Neural progenitor cell (in vitro differentiated cells): ENCODE measurements at places on chromosomes 1 and 21. TPM values are rescaled to one million over a fixed set of nuclear protein-coding genes. Genes with fewer than 3 reads are reported as not detected.

GRCh38 chr21:34186109-34186719, 112.8 kb downstream of the MRPS6 start:
- DNase-seq = no peak

DNA sequence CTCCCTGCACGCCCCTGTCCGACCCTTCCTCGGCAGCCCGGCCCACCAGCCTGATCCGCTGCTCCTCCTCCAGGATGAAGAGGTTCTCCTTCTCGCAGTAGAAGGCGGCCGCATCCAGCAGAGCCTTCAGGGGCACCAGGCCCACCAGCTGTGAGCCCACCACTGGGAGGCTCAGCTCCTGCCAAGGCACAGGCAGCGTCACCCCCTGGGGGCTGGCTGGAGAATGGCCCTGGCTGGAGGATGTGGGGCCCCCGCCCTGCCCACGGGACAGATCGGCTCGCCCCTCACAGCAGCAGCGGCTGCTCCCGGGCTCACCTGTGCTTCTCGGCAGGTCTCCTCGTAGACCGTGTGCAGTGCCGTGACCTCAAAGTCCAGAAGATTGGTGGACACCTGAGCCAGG, 5.3 kb downstream of the FTCD start:
- no peak for DNase-seq

DNA sequence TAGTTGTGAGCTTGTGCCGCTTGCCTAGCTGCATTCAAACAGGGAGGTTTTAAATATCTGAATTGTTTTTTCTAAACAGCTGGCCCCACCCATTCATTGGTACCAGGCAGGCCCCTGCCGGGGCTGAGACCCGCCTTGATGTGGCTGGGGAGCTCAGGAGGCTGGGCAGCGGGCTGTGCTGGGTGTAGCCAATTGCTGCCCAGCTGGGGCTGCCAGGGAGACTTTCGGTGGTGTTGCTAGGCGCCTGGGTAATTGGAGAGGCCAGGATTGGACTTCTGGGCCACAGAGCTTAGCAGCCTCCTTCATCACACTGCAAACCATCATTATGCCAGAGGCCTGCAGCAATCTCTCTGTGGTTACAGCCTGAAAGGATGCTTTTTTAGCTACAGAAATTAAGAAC, 12.2 kb downstream of the RHBDL2 start:
- peak; percentile 63 for DNase-seq

GRCh38 chr1:30818568-30819243, 61.1 kb upstream of the LAPTM5 start:
- DNase-seq = peak; percentile 45

DNA sequence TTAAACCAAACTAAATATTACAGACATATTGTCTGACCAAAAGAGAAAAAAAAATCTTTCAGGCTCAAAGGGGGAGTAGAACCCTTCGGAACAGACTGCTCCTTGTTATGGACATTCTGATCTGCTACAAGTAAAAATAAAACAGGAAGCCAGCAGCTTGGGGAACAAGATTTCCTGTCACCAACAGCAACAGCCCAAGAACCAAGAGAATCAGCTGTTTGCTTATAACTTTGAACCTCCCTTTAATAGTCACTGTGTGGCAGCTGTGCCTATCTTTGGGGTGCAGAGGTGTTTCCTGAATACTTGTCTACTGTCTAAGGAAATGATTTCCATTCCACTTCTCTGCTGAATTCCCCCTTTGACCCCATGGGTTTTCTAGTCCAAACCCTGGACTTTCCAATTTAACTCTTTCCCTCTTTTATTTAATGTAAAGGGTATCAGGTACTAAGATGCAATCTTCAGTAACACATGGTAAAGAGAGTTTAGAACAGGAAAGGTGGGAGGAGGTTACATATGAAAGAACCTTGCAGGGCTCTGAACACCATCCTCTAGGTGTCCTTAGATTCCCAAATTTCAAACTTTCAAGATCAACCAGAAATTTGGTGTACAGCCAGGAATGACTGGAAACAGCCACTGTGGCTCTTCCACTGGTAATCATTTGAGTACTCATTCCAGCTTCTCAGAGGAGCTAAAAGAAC, 38.6 kb downstream of the GPR3 start:
- DNase-seq = no peak

- DNase-seq = no peak
These were observed 298.4 kb upstream of the SPAG17 start for GRCh38 chr1:118483245-118484006.

DNA sequence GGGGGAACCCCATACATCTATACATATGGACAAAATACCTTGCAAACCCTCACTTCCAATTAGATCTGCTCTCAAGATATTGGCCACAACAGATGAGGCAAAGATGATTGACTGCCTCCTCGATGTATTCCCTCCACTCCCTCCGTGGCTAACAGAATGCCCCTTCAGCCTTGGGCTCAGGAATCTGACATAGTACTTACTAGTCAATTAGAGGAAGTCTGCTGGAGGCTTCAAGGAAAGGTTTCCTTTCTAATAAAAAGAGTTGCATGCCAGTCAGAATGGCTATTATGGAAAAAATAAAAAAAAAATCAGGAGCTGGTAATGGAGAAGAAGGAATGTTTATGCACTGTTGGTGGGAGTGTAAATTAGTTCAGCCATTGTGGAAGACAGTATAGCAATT, 90.4 kb upstream of the VAV3 start:
- DNase-seq = no peak

DNA sequence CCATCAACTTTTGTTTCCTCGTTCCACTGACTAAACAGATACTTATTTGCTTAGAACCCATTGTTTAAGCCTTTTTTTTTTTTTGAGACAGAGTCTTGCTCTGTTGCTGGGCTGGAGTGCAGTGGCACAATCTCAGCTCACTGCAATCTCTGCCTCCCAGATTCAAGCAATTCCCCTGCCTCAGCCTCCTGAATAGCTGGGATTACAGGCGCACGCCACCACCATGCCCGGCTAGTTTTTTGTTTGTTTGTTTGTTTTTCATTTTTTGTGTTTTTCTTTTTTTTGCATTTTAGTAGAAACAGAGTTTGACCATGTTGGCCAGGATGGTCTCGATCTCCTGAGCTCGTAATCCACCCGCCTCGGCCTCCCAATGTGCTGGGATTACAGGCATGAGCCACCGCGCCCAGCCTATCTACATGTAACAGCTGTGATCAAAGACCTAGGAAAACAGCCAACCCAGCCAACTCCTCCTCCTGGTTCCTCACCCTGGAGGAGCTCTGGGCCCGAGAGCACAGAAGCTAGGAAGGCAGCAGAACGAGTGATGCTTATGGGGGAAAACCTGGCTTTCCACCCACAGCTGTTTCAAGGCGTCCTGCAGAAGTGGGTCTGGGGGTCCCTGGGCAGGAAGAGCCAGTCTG, 32.9 kb downstream of the KCNN3 start:
- no peak for DNase-seq

GRCh38 chr1:212614453-212615200, 6.1 kb downstream of the ATF3 start:
- no peak for DNase-seq

DNA sequence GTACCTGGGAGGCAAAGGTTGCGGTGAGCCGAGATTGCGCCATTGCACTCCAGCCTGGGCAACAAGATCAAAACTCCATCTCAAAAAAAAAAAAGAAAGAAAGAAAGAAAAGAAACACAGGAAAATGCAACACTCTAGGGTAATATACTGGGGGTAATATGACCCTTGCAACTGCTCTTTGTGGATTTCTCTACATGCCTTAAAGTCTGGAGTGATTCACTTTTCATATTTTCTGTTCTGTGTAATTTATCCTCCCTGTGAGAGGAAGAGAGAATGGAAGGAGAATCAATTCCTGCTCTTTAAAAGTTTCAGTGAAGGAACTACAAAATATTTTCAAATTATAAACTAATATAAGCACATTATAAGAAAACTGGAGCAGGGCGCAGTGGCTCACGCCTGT, 22.7 kb downstream of the RIT1 start:
- DNase-seq = no peak

DNA sequence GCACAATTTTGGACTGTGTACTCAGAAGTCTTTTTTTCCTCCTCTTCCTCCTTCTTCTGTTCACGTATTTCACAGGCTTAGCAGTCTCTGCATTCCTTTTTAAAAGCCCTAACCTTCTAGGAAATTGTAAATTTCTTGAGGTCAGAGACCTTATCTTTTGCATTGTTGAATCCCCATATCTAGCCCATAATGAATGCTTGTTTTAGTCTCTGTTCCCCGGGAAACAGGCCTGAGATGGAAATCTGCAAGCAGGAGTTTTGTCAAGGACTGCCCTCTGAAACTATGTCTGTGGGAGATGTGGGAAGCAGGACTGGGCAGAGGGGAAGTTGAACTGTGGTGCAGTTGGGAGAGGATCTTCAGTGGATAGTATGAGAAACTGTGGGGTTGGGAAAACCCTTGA, 272.2 kb upstream of the DAB1 start:
- no peak for DNase-seq

DNA sequence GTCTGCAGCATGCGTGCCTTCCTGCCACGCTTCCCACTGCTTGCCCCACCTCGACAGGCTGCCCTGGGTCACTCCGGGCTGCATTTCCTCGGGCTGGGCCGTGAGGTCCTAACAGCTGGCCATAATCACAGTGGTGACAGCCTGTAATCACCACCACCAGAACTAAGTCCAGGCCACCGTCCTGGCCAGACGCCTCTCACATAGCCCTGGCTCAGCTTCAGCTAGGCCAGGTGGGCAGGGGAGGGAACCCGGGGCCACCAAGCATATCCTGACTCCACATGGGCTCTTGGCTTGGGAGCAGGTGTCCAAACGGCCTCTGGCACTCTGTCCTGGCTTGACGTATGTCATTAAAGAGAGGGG, 229.5 kb downstream of the TRABD2B start:
- DNase-seq = no peak

GRCh38 chr1:85580872-85581801, 576 bp downstream of the CCN1 start:
- DNase-seq = peak; percentile 88

- DNase-seq = no peak
These were observed 53.8 kb upstream of the LYPLAL1 start for GRCh38 chr1:219119839-219120238.

- DNase-seq = no peak
These were observed 43.4 kb downstream of the RGS2 start for GRCh38 chr1:192852001-192852947.

Gene FAM131C
- 0.13 and 2.6 TPM in 2 replicates for total RNA-seq

Gene MMP23B
- total RNA-seq = 4.2 and 4.7 TPM in 2 replicates

Gene WDTC1
- 17.8 and 34.6 TPM in 2 replicates for total RNA-seq

Gene PRDM16
- total RNA-seq = 1.9 and 2.0 TPM in 2 replicates

Gene AGT
- 0.15 and 0.80 TPM in 2 replicates for total RNA-seq

Gene DISP1
- 6.5 and 9.2 TPM in 2 replicates for total RNA-seq

Gene MYOG
- not detected in 2 replicates for total RNA-seq

Gene TBCE
- total RNA-seq = 29.8 and 41.3 TPM in 2 replicates

Gene MATN1
- 0.09 TPM in 1 of 2 replicates, not detected in the other for total RNA-seq

Gene KIF17
- total RNA-seq = 2.2 and 4.0 TPM in 2 replicates

Gene CD34
- 0.12 and 0.43 TPM in 2 replicates for total RNA-seq
